ENCODE measurements at places on chromosomes 2 and 18.
A peak's percentile ranks its signal among the peaks of the same experiment; 100 is the strongest.

DNA sequence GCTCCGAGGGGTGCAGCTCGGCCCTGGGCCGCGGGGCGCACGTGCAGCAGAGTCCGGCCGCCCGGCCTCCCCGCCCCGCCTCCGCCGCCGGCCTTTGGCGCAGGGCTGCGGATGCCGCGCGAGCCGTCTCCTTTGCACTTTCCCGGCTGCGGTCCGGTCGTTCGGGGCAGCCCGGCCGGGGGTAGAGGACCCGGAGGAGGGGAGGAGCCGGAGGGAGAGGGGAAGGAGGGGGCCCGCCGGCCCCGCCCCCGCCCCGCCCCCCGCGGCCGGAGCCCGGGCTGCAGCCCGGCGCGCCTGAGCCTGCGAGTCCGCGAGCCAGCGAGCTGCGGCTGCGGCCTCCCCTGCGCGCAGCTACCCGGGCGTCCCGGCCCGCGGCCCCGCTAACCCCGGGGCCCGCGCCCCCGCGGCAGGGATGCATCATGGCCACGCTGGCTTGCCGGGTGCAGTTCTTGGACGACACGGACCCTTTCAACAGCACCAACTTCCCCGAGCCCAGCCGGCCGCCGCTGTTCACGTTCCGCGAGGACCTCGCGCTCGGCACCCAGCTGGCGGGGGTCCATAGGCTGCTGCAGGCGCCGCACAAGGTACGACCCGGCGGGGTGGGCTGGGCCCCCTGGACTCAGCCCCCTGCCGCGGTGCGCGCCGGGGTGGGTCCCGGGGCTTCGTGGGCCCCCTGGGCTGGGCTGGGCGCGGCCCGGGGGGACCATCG, at the start of gene FHOD3:
FHOD3 (plus strand) TSS at position 297 of the 709 bp plus-strand sequence; CDS start at position 420, 123 bp downstream.
- no peaks in the 10 kb centered on the region for H3K36me3 ChIP-seq
- DNase-seq, result no peak
- H3K4me1 ChIP-seq, result no peaks in the 10 kb centered on the region
- peaks cover 88% of the 10 kb centered on the region for H3K27me3 ChIP-seq
- H3K27ac ChIP-seq, result no peak within 1 kb of the TSS

DNA sequence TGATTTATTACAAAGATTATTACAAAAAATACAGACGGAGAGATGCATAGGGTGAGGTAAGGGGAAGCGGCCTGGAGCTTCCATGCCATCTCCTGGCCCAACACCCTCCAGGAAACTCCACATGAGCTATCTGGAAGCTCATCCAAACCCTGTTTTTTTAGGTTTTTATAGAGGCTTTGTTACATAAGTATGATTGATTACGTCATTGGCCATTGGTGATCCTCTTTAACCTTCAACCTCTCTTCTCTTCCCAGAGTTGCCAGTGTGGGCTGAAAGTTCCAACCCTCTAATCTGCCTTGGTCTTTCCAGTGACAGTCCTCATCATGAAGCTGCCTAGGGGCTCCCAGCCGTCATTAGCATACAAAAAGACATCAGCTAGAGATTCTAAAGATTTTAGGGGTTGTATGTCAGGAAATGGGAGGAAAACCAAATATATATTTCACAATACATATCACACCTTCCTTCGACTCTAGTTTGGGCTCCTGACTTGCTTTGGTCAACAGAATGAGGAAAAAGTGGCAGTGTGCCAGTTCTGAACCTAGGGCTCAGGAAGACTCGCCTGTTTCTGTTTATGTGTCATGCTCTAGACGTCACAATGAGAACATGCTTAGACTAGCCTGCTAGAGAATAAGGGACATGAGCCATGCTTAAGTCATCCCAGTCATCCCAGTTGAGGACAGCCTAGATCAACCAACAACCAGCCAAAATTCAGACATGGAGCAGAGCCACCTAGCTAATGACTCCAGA, 54.1 kb downstream of the ETAA1 start:
- no peak overlapping the region for H3K27ac ChIP-seq
- H3K36me3 ChIP-seq, result no peaks in the 10 kb centered on the region
- DNase-seq, result no peak
- H3K4me1 ChIP-seq, result no peaks in the 10 kb centered on the region

DNA sequence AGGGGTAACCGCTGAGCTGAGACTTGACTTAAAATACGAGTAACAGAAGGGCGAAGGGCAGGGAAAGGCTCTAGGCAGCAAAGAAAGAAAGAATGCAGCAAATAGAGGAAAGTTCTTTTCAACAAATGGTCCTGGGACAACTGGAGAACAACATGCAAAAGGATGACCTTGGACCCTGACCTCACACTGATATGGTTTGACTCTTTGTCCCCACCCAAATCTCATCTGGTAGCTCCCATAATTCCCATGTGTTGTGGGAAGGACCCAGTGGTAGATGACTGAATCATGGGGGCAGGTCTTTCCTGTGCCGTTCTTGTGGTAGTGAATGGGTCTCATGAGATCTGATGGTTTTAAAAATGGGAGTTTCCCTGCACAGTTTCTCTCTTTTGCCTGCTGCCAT, 33.9 kb downstream of the ST3GAL5 start:
- no peak overlapping the region for H3K4me3 ChIP-seq
- peaks cover 18% of the 10 kb centered on the region for H3K4me1 ChIP-seq
- no peaks in the 10 kb centered on the region for H3K27me3 ChIP-seq
- H3K27ac ChIP-seq, result no peak overlapping the region
- H3K36me3 ChIP-seq, result peaks cover 90% of the 10 kb centered on the region
- no peak for DNase-seq

GRCh38 chr2:85756822-85757435, 3.1 kb downstream of the ATOH8 start:
- no peak for DNase-seq
- no peaks in the 10 kb centered on the region for H3K36me3 ChIP-seq
- H3K4me1 ChIP-seq, result peaks cover 46% of the 10 kb centered on the region
- H3K27ac ChIP-seq, result no peak overlapping the region
- H3K4me3 ChIP-seq, result peak overlapping the region; percentile 84

- no peaks in the 10 kb centered on the region for H3K36me3 ChIP-seq
- no peak for DNase-seq
- no peak overlapping the region for H3K27ac ChIP-seq
Observed at GRCh38 chr2:74755386-74755785, 78.5 kb upstream of the HK2 start.

DNA sequence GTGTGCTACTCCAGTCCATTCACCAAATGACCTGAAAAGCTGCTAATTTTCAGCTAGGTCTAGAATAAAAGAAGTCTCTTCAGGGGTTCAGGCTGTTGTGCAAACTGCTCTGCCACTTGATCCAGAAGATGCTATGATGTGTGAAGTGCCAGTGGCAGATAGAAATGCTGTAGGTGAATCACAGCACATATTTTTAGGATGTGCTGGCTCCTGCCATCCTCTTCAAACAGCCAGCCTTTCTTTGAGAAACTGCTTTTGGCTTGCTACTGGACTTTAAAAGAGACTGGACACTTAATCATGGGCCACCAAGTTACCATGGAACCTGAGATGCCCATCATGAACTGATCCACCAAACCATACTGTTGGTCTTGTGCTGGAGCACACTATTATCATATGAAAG, 322.1 kb downstream of the EN1 start:
- no peaks in the 10 kb centered on the region for H3K36me3 ChIP-seq
- H3K27ac ChIP-seq, result no peak overlapping the region
- H3K27me3 ChIP-seq, result no peaks in the 10 kb centered on the region
- no peak for DNase-seq
- no peak overlapping the region for H3K4me3 ChIP-seq

- peaks cover 15% of the 10 kb centered on the region for H3K4me1 ChIP-seq
- no peak for DNase-seq
- peaks cover 9% of the 10 kb centered on the region for H3K27me3 ChIP-seq
- H3K4me3 ChIP-seq, result peak overlapping the region; percentile 62
Observed at GRCh38 chr2:240986787-240987411, 11.5 kb upstream of the SNED1 start.

- no peaks in the 10 kb centered on the region for H3K36me3 ChIP-seq
- H3K4me3 ChIP-seq, result peak overlapping the region; percentile 26
- no peaks in the 10 kb centered on the region for H3K27me3 ChIP-seq
- H3K4me1 ChIP-seq, result peaks cover 41% of the 10 kb centered on the region
Observed at GRCh38 chr2:181394741-181395437, 62.3 kb upstream of the ITGA4 start.

GRCh38 chr2:172329774-172330671, 97.4 kb upstream of the ITGA6 start:
- H3K27me3 ChIP-seq, result no peaks in the 10 kb centered on the region
- peaks cover 7% of the 10 kb centered on the region for H3K4me1 ChIP-seq
- no peaks in the 10 kb centered on the region for H3K36me3 ChIP-seq
- no peak overlapping the region for H3K27ac ChIP-seq
- no peak overlapping the region for H3K4me3 ChIP-seq
- no peak for DNase-seq

- DNase-seq, result no peak
- no peak overlapping the region for H3K4me3 ChIP-seq
- H3K27me3 ChIP-seq, result peaks cover 7% of the 10 kb centered on the region
- H3K27ac ChIP-seq, result no peak overlapping the region
- no peaks in the 10 kb centered on the region for H3K36me3 ChIP-seq
Observed at GRCh38 chr18:10462597-10462996, 8.2 kb downstream of the APCDD1 start.

GRCh38 chr2:10635430-10635829, 54.3 kb downstream of the NOL10 start:
- H3K27ac ChIP-seq, result no peak overlapping the region
- no peaks in the 10 kb centered on the region for H3K27me3 ChIP-seq
- H3K36me3 ChIP-seq, result peaks cover 13% of the 10 kb centered on the region
- DNase-seq, result no peak

DNA sequence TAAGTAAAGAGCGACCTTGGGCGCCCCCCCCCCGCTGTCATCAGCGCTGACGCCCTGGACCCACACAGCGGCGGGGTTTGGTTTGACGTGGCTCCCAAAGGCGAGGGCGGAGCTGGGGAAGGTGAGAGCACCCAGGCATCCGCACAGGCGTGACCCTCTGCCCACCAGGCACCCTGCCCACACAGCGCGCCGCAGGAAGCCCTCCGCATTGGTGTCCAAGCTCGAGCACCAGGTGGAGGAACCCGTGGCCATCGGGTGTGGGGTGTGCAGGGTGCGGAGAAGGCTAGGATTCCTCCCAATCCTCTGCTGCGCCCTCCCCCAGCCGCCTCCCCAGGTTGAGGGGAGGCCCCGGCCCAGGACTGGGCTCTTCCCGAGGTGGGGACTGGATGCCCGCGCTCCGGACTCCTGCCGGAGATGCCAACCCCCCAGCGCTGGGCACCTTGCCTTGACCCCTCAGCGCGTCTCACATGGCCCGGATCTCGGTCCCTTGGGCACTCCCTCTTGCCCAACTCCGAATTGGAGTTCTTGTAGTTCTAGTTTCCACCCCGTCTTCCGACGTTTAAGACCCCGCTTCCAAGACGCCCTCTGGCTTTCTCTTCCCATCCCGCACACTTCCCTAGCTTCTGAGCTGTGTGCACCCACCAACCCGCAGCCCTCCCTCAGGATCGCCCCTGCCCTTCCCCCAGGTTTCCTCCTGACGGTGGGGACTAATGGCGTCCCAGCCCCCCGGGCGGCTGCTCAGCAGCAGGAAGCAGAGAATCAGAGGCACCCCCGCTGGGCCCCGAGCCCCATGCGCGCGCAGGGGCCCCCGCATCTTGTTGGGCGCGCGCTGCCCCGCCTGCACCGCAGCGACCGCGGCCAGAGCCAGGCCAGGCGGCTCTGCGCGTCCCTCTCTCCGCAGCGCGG, 25.9 kb upstream of the RESP18 start:
- peaks cover 14% of the 10 kb centered on the region for H3K27me3 ChIP-seq
- peaks cover 35% of the 10 kb centered on the region for H3K4me1 ChIP-seq
- H3K27ac ChIP-seq, result no peak overlapping the region

GRCh38 chr18:50558948-50559751, 737 bp upstream of the MAPK4 start:
- H3K27me3 ChIP-seq, result peaks cover 52% of the 10 kb centered on the region
- no peaks in the 10 kb centered on the region for H3K36me3 ChIP-seq
- DNase-seq, result no peak
- H3K4me1 ChIP-seq, result no peaks in the 10 kb centered on the region

GRCh38 chr2:71545572-71546274, 92.4 kb downstream of the DYSF start:
- DNase-seq, result no peak
- peaks cover 62% of the 10 kb centered on the region for H3K36me3 ChIP-seq
- H3K27me3 ChIP-seq, result no peaks in the 10 kb centered on the region
- peaks cover 17% of the 10 kb centered on the region for H3K4me1 ChIP-seq
- no peak overlapping the region for H3K4me3 ChIP-seq
- H3K27ac ChIP-seq, result peak overlapping the region; percentile 33

DNA sequence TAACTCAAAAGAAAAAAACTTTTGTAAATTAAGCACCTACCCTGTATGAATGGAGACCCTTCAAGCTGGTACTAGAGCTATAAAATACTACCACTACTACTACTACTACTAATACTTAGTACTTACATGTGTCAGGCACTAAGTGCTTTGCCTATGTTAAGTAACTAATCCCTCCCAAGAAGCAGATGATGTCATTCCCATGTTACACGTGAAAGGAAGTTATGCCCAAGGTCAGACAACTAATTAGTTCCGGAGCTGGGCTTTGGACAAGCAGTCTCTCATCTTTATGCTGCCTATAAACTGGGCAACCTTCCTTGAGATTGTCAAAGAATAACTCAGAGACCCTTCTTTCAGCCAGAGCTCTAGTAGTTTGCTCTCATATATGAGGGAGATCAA, 13.9 kb upstream of the ATP6V1B1 start:
- peaks cover 6% of the 10 kb centered on the region for H3K27me3 ChIP-seq
- H3K27ac ChIP-seq, result no peak overlapping the region
- no peaks in the 10 kb centered on the region for H3K4me1 ChIP-seq

DNA sequence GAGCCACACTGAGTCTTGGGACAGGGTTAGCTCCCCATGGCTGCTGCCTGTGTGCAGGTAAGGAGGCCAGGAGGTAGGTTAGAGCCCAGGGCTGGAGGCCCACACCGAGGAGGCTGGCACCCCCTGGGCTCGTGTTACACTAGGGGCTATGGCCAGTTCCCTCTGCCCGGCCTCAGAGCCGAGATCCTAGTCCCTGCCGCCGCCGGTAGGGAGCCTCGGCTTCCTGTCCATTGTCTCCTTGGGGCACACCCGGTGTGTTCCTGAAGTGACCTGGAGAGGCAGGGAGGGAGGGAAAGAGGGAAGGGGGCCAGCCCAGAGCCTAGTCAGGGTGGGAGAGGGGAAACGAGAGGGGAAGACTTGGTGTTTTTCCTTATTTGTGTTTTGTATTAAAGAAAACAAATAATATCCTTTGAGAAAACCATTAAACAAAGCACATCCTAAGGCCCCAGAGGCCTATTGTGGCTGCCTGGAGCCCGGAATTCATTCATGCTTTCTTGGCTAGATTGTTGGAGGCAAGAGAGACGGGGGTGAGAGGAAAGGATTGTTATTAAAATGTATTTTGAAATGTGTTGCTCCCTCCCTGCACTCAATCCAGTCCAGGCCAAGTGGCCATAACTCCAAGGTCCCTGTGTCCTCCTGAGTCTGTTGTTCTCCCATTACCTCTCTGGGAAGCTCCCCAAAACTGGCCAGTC, 170.7 kb downstream of the CTIF start:
- no peaks in the 10 kb centered on the region for H3K36me3 ChIP-seq
- H3K4me3 ChIP-seq, result no peak overlapping the region
- no peak for DNase-seq
- H3K27ac ChIP-seq, result no peak overlapping the region

- no peak overlapping the region for H3K4me3 ChIP-seq
- H3K27me3 ChIP-seq, result peaks cover 65% of the 10 kb centered on the region
- peak; percentile 55 for DNase-seq
- peaks cover 34% of the 10 kb centered on the region for H3K4me1 ChIP-seq
- H3K36me3 ChIP-seq, result peaks cover 29% of the 10 kb centered on the region
Observed at GRCh38 chr2:174344716-174345461, 10.1 kb downstream of the SP9 start.
